DMS 273 treated with DMSO at 0.1 percent for 48 hours (cell line): ENCODE measurements at places on chromosomes 5 and 9.

- no peak for DNase-seq
Measured at GRCh38 chr5:25160891-25161290, 516.1 kb upstream of the CDH10 start.

- DNase-seq, result no peak
Measured at GRCh38 chr5:617896-618295, 5.8 kb downstream of the CEP72 start.

DNA sequence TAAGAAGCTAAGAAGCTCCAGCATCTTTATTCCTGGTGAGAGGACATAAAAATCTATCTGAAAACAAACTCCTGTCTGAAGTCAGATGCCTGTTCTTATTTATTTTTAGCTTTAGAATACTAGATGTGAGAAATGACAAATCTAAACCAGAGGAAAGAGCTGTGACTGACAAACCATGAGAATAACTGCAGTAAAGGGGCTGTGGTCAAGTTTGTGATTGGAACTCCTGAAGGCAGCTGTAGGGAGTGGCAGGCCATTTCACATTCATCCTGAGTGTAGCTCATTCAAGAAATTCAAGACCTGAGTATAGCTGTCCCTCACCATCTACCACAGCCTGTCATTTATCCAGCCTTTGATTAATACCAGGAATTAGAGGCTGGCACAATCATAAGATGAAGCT, 718.8 kb downstream of the BRINP1 start:
- DNase-seq, result no peak

DNA sequence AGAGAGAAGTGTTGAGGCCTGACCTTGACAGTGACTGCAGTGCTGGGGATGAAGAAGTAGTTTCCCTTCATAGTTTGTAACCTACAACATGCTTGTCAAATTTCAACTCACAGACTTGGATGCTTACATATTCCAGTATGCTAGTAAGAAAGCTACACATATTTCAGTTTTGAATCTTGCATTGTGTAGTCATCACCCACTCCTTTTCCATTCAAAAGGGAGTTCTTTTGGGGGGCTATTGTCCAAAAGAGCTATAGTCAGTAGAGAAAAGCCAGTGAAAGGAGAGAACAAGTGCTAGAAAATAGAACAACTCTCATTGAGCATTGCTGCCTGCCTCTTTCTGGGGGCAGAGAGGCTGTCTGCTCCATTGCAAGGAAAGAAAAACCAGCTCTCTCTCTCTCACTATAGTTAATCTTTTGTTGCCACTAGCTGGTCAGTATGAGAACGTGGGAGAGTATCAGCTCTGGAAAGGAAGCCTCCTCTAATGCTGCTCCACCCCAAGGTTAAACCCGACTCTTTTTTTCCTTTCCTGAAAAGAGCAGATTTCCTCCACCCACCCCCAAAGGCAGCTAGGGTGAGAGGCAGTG, 7.3 kb downstream of the ASTN2 start:
- no peak for DNase-seq

DNA sequence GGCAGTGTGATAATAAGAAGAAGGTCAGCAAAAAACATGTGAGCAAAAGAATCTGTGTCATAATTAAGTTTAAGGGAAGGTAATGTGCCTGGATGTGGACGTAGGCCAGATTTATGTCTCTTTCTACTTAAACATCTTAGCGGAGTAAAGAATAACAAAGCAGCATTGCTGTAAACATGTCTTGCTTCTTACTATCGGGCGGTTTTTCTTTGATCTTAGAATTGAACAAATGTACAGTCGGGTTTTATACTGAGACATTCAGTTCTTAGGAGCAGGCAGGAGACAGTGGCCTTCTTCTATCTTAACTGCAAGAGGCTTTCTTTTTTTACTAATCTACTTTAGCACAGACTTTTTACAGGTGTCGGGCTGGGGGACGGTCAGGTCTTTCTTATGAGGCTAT, 40.4 kb upstream of the FLT4 start:
- DNase-seq, result no peak

DNA sequence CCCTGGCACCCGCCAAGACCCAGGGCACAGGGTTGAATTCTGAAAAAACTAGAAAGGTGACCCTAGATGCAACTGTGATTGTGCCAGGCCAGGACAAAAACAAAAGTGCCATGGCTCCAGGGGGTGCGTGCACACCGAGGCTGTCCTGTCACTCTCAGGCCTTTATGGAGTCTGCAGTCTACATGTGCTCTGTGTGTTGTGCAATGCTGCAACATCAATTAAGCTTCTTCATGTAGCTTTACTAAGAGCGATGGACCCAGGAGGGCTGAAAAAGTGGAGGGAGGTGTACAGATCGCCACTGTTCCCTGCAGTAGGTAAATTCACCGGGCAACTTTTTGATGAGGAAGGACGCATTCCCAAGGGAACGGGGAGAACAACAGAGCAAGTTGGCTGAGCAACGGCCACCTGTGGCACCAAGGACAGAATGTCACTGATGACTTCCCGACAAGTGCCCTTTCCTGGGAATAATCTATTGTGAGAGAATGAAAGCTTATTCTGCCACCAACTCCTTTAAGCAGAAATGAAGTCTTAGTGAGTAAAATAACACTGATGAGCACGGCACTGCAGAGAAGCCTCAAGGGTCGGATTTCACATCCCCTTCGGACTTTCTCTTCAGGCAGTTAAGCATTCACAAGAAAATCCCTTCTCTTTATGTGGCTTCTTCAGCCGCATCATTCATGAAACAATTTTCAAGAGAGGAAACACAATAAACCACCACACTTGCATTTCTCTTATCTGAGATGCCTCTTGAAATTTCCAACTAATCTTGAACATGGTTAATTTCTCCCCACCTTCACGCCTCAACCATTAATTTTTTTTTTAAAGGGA, 149.6 kb downstream of the DROSHA start:
- DNase-seq, result no peak
